ENCODE measurements at places on chromosomes 6 and 20.

- no peak for DNase-seq
Observed at GRCh38 chr6:50887112-50887511, 68.4 kb downstream of the TFAP2B start.

GRCh38 chr6:142707255-142707654 is 237.7 kb downstream of the HIVEP2 start:
- no peak for DNase-seq

- DNase-seq = peak; percentile 11
Observed at GRCh38 chr20:21808863-21809664, 103.6 kb downstream of the PAX1 start.

GRCh38 chr6:159068904-159069578 is 24.2 kb upstream of the TAGAP start:
- DNase-seq = no peak

DNA sequence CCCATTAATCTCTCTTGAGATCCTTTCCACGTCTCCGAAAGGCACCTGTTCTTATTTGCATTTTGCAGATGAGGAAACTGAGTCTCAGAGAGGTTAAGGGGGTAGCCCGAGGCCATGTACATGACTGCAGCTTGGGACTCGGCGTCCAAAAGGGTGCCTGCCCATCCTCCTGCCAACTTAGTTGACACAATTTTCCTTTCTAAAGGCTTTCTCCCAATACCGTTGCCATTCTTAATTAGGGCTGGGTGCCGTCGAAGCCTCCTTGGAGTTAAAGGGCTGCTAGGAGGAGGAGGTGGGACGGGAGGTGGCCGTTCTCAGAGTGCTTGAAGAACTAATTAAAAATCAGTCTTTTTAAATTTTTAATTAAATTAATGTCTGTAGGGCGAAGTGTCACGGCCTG is 546 bp upstream of the PSMG4 start:
- DNase-seq = no peak

DNA sequence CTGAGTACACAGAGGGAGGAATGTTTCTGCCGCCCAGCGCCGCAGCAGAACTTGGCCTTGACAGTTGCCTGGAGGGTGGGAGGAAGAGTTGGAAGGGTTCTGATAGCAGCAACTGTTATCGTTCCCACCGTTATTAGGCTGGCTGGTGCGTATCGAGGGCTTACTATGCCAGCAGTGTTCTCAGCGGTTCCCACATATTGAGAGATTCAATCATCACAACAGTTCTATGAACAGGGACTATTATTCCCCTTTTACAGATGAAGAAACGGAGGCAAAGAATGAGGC is 380.1 kb upstream of the SULF2 start:
- no peak for DNase-seq

DNA sequence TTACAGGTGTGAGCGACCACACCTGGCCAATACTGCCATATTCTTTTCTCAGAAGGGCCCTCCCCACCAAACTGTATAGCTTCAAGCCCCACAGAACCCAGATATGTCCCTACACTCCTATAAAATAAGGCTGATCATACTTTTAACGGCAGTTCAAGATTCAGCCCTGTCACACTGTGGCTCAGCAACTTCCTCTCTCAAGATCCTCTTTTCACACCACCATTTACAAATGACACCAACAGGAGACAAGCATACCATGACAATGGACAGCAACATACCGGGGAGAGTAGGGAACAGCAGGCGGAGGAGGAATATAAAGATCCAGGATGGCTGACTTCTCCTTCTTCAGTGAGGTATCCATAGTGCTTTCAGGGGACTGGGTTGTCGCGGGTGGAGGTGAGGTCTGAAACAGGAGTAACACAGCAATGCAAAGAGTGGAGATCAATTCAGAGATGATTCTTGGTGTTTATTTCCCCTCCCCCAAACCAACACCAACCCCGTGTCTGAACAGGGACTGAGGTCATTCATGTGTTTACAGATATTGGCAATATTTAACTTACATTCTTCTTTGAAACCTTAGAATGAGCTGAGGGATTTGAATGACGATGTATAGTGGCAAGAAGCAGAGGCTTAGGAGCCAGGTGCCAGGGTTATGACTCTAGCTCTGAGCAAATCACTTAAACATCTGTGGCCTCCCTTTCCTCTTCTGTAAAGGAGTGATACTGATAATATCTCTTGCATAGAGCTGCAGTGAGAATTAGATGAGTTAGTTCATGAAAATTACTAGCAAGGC is 57.6 kb upstream of the IPCEF1 start:
- no peak for DNase-seq

GRCh38 chr6:121413879-121414278 is 21.6 kb upstream of the GJA1 start:
- peak; percentile 2 for DNase-seq

- no peak for DNase-seq
Observed at GRCh38 chr6:110609101-110609500, 132.7 kb upstream of the SLC22A16 start.

DNA sequence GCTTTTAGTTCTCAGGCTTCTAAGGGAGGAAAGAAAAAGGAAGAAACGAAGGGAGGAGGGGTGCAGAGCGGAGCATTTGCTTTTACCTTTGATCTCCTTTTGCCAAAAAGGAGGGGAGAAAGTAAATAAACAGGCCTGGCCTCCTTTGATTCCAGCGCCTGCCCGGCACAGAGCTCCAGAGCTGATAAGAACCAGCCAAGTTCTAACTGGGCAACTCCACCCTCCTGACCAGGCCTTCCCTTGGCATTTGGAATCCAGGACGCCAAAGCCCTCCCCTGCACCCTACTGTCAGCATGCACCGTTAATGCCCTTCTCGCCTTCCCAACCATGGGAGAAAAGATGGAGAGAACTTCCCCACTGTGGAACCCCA is 120.8 kb upstream of the PTPN1 start:
- DNase-seq = no peak

DNA sequence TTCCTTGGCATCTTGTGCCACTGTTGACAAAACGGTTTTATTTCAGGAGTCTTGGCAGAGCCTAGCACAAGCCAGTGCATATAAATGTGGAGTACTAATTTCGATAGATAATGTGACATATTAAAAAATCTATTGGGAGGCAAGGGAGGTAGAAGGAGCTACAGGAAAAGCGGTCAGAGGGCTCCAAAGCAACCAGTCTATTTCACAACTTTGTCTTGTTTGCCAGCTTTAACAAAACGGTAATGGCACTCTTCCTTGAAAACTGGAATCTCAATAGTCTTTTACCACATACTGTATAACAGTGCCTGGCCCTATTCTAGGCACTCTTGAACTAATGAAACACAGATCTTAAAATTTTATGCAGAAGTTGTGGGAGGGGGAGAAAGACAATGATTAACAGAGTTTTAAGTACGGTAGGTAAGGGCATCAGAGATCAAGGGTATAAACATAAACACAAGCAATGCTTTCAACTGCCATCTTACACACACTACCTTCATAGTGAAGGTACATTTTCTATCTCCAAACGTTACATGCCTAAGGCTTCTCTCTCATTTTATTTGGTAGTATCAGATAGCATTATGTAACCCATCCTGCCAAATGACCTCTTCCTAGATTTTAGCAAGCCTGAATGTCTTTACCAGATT is 33.5 kb upstream of the SYNCRIP start:
- peak; percentile 49 for DNase-seq

GRCh38 chr6:163716690-163717089 is 302.2 kb downstream of the QKI start:
- DNase-seq = no peak

DNA sequence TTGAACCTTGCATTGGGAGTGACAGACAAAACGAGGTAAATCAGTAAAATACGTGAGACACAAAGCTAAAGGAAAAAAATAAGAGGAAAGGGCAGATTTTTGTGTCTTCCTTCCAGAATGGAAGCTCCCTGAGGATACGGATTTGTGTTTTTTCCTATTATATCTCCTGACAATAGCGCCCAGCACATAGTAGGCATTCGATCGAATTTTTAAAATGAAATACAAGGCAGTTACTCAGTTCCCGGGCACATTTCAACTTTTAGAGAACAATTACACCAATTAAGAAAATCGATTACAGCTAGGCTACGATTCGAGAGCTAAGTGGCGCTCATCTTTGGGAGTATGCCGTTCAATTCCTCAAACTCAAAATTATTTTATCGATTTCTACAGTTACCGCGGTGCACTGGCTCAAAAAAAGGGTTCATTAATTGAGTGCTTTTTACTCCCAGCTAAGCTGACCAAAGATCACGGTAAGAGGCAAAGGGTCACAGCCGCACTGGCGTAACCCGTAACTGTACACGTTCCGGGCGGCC is 443 bp downstream of the RMND1 start:
- no peak for DNase-seq

DNA sequence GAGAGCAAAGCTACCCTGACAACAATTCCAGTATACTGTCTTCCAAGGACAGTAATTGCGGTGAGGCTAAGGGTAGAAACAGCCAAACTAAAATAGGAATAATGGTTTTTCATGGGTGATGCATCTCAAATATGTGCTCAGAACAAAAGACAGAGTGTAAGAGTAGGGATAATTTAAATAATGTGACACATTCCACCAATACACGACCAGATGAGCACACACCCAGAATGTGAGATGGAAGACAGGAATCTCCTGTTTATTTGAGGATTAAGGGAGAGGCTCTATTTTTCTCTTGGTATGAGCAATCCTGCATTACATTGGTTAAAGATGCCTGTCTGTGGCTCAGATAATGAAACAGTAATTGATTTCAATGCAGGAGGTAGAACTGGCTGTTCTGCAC is 292.9 kb upstream of the ZFP64 start:
- DNase-seq = no peak

- no peak for DNase-seq
Observed at GRCh38 chr20:61812845-61813485, 252.7 kb downstream of the TAF4 start.

- DNase-seq = peak; percentile 85
Observed at GRCh38 chr6:14210663-14211561, 93.3 kb downstream of the CD83 start.

DNA sequence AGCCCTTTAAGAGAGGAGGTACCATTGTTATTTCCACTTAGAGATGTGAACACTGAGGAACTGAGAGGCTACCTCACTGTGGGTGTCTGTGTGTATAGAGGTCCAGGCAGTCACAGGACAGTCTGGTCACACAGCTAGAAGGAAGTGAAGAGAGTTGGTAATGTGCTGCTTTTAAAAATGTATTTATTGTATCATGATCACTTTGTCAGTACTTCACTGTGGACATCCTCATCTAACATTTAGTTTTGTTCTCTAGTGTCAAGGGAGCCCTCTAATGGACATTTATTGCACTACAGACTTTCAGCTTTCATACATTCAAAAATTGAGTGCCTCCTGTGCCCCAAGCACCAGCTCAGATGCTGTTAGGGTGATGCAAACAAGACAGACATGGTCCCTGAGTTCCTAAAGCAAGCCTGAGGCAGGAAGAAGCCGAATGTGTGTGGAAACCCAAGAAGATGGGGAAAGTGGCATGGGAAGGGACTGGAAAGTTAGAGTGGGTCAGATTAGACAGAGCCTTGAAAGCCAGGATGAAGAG is 123.0 kb downstream of the SLC16A10 start:
- DNase-seq = peak; percentile 64

- DNase-seq = no peak
Observed at GRCh38 chr20:25576783-25577530, 8.4 kb downstream of the NINL start.

- DNase-seq = no peak
Observed at GRCh38 chr20:843912-844311, 10.4 kb downstream of the FAM110A start.

GRCh38 chr20:1895674-1896483 is 672 bp downstream of the SIRPA start:
- peak; percentile 24 for DNase-seq

DNA sequence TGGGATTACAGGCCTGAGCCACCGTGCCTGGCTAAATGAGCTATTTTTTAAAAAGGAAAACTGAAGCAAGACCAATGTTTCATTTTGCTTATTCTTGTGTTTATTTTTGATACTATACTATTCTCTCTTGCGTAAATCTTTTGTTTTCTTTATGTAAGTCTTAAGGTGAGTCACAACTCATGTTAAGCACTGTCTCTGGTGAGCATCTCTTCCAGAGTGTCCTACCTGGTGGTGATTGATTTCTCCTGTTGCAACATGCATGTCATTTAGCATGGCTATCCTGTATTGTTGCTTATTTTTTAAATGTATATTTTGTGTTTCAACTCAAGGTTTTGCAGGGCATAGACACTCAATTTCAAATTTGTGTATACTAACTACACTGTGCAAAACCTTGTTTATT is 336.0 kb downstream of the RFPL4B start:
- DNase-seq = peak; percentile 36

GRCh38 chr6:26022132-26022472 is 59.5 kb downstream of the TRIM38 start:
- peak; percentile 86 for DNase-seq

DNA sequence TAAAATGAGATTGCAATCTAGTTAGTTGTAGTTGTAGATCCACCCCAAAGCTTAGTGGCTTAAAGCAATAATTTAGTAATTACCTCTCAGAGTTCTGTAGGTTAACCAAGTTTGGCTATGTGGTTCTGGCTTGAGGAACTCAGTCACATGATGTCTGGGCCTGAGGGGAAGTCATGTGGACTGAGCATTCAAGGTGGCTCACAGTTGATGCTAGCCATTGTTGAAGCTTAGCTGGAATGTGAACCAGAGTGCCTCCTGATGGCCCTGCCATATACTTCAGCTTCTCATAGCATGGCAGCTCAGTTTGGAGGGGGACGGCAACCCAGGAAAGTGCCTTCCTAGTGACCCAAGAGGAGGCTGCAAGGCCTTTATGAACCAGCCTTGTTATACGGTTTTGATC is 263.2 kb upstream of the RNF217 start:
- DNase-seq = no peak

DNA sequence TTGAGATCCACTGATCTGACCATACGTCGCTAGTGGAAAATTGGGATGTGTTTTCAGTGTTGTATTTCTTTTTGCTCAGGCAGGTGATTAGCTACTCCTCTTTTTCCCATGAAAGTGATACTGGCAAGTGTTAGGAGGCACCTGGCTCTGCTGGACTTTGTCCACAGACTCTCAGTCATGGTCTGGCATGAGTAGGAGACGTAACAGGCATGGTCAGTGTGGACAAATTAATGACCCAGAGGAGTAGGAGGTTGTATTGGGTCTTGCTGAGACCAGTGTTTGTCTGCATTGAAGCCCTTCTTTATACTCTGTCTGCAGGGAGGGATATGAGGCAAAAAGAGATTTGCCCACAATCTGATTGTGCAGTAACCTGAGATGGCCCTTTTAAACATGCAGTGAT is 178.7 kb downstream of the DTNBP1 start:
- DNase-seq = no peak

GRCh38 chr6:20833881-20834515 is 299.7 kb downstream of the CDKAL1 start:
- DNase-seq = no peak

- no peak for DNase-seq
Observed at GRCh38 chr6:139117734-139118133, 17.1 kb upstream of the HECA start.

GRCh38 chr6:157392927-157393668 is 12.1 kb downstream of the ZDHHC14 start:
- no peak for DNase-seq

- no peak for DNase-seq
Observed at GRCh38 chr6:16582446-16583143, 178.7 kb downstream of the ATXN1 start.

GRCh38 chr20:58808271-58809046 is 42.2 kb downstream of the GNAS-AS1 start:
- DNase-seq = no peak

All from fibroblast of mammary gland (primary cell).